Ovary (tissue), 10 donors: ENCODE measurements at places on chromosomes 3 and 15.
A peak's percentile ranks its signal among the peaks of the same experiment; 100 is the strongest.

DNA sequence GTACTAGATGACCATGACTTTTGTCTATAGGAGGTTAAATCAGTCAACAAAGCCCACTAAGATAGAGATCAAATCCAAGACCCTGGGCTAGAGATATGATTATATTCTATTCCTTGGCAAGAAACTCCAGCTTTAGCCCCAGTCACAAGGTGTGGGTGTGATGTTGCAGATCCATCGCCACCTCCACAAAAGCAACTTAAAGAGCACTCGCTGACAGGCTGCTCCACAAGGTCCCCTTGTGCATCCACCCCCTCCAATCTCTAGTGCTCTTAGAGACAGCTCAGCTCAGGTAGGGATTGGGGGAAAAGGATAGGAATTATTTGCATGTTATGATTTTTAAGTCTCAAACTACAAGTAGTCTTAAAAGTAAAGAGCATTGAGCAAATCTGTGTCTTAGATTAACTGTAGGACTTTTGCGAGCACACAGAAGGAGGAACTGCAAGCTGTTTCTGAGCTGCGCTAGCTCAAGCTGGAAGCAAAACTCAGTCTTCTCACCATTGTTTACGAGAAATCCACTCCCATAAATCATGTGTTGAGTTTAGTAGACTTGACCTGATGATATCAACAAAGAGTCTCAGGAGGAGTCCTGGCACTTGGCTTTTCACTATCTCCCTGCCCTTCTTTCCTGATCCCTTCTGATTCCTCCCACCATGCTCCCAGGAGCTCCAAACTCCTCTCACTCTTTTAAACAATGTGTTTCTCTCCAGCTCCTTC lies 177.6 kb downstream of the STAC start:
- no peak for DNase-seq

DNA sequence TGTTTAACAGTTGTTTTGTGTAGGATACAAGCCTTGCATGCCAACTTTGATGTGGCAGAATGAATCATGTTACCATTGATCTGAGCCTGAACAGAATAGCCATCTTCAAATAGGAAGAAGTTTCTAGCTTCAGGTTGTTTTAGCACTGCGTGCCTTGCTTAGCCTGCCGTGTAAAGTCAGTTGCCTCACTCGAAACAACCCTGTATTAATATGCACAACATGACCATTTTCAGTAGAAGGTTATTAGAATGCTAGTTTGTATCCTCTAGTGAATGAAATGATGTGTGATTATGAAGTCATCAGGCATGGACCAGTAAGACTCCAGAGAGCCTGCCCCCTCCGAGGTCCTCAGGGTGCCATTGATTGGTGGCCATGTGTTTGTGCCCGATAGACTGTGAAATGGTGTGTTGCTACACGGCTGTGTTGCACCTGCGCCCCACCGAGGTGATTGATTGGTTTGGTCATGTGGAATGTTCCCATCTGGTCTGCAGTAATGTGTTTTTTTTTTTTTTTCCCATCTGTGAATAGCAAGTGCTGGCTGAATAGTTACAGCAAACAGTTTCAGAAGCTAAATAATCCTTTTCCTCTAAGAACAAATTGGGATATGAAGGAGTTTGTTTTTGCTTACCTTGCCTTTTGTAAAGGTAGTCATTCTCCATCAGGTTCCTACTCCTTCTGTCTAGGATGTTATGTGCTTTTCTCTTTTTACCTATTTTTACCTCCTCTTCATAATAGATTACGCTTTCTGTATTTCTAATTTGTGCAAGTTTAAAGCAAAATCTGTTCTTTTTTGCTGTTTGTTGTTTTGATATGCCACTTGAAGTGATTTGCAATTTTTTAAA lies 214.9 kb downstream of the TCF12 start:
- DNase-seq: no peak

DNA sequence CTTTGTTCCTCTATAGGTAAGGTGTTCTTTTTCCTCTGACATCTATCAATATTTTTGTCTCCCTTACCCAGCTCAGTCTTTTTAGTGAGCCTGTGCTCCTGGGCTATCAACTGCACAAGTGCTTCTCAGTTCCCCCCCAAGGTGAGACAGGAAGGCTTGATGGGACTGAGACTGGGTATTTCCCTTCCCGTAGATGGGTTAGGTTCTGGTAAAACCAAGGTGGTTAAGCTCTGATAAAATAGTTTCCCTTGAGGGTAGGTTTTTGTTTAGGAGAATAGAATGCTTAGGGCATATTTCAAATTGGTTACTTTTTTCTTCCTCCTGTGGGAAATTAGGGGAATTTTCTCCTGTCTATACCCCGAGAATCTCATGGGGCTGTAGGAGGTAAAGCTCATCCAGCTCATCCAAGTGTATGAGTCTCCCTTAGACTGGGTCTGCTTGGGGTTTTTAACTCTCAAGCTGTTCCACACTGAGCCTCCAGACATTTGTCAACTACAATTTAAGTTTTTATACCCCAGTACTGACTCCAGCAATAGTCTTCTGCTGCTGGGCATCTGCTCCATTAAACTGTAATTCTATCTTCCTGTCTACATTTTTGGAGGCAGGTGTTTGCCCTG lies 44.9 kb downstream of the OXSR1 start:
- DNase-seq: no peak

- no peak for DNase-seq
Measured at GRCh38 chr3:43468133-43468532, 153.7 kb downstream of the ANO10 start.

- peak; percentile 48 for DNase-seq
Measured at GRCh38 chr3:28940530-28940929, 340.3 kb upstream of the RBMS3 start.

- no peak for DNase-seq
Measured at GRCh38 chr15:63729115-63729884, 104.4 kb downstream of the HERC1 start.

GRCh38 chr3:46642971-46643370 lies 30.6 kb downstream of the FAM240A start:
- DNase-seq: no peak

GRCh38 chr3:67109651-67110204 lies 111.6 kb downstream of the KBTBD8 start:
- no peak for DNase-seq

DNA sequence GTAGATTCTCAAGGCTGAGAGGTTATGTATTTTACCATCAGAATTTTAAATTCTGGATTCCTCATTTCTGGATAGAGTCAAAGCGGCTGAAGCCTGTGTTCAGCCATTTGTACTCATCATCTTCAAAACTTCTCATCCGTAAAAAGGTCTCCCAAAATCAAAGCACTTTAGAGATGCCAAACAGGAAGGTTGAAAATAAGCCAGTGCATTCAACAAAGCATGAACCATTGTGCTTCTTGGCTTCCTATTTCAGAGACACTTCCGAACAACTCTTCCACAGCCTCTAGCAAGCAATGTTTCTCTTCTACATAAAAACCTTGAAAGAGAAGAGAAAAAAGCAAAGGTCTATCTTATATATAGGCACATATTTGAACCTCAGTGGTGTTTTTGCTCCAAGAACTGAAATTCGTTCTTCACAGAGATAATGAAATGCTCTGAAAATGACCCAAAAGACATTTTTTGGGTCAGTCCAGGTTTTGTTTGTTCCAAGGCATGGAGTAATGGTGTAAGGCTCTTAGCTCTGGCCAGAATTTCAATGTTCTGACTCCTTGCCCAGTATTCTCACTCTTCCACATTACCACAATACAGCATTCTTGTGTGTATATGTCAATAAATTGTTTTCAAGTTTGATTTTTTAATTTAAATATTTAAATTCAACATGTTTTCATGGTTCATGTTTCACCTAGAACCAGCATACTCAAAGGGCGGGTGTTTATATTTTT lies 163.1 kb downstream of the STAC start:
- no peak for DNase-seq

- no peak for DNase-seq
Measured at GRCh38 chr3:170309046-170309445, 48.5 kb upstream of the SKIL start.

- no peak for DNase-seq
Measured at GRCh38 chr15:64651601-64652191, 123.7 kb downstream of the RBPMS2 start.

- DNase-seq: no peak
Measured at GRCh38 chr3:76683256-76683655, 356.6 kb upstream of the ROBO2 start.

- no peak for DNase-seq
Measured at GRCh38 chr3:14536837-14537589, 3.1 kb downstream of the GRIP2 start.

DNA sequence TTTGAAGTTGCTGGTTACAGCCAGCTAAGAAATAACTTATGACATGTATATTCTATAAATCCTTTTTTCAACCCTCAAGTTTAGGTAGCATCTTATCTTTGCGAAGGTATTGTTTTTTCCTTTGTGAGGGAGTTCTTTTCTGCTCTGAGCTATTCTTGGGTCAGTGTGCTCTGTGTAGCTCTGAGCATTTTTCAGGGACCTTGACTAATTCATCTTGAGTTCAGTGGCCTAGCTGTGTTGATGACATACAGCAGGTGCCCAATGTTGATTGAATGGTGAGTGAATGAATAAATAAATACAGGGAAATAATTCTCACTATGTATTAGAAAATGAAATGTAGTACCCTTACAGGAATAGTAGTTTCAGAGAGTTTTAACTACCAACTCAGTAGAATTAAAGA lies 335.3 kb downstream of the IL20RB start:
- no peak for DNase-seq

DNA sequence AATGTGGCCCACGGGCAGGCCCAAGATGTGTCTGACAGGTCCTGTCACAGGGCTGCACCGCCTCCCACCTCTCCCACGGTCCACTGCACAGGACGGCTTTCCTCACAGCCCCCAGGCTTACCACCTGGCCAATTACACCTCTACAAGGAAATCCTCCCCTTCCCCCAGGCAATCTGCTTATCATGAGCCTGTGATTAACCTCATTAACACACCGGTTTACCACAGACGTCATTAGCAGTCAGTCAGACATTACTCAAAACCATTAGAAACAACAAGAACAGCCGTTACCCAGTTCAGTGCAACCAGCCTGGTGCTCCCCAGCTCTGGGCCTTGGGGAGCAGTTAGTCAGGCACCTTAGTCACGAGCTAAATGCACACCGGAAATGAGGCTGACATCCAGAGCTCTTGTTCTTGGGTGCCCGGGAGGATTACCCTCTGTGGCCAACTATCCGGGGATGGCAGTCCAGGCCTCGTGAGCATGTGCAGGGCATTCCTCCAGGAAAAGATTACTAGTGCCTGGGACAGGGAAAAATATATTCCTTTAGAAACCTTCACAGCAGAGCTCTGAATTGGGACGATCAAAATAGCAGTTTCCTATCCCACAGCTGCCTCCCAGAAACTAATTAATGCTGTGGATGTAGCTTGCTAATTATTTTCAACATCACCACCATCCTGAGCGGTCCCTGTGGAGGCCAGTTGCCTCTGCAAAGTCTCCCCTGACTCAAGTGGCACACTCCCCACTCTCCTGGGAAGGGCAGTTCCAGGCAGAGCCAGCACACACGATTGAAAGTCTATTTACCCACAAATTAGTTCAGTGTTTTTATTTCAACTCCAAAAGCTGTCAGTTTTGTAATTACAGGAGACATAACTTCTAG lies 117.4 kb upstream of the ZBED2 start:
- no peak for DNase-seq

- peak; percentile 94 for DNase-seq
Measured at GRCh38 chr15:74127255-74127953, 3.0 kb upstream of the ISLR2 start.

- no peak for DNase-seq
Measured at GRCh38 chr3:105866656-105867653, 1.9 kb downstream of the CBLB start.

DNA sequence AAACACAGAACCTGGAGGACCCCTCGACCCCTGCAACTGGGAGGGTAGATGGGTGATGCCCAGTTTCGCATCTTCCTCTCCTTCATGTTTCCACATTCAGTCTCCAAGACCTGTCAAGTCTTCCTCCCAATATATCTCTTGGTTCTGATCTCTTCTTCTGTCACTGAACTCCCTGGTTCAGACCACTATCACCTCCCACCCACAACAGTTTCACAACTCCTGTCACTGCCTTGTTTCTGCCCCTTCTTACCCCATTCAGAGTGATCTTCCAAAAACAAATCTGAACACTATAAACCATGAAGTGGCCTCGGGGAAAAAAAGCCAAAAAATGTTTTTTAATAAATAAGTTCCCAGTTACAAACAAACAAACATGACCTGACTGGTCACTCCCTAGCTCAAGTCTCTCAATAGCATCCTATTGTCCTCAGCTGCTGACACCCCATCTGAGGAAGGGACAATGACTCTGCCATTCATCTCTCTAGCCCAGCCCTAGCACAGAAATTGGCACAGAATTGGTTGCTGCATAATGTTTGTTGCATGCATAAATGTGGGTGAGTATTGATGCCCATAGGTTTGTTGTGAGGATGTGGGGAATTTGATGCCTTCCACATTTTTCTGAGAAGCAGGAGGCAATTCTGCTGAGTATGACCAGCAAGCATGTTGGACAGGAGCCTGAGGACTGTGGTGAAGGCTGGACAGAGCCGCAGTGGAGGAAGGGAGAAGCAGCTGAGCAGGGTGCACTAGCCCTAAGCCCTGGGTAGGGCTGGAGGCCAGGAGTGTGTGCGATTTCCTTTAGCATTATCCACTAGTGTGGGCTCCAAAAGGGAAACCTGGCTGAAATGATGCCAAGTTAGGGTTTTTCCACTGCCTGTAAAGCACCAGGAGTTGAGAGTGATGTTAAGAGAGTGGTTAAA lies 12.2 kb upstream of the XYLB start:
- no peak for DNase-seq

DNA sequence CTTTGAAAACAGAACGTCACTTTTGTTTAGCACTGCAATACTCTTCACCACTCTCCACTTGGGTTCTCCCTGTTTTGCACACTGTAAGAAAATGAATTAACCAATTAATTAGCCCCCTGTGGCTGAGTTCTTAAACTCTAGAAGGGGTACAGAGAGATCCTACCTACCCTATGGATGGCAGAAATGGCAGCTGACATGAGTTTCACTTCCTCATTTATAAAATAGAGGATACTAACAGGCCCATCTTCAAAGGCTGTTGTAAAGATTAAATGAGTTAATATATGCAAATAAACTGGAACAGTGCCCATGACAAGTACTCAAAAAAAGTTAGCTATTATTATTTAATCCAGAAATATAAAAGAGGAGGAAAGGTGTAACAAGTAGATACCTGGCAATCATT lies 36.9 kb downstream of the SUCLG2 start:
- DNase-seq: no peak

DNA sequence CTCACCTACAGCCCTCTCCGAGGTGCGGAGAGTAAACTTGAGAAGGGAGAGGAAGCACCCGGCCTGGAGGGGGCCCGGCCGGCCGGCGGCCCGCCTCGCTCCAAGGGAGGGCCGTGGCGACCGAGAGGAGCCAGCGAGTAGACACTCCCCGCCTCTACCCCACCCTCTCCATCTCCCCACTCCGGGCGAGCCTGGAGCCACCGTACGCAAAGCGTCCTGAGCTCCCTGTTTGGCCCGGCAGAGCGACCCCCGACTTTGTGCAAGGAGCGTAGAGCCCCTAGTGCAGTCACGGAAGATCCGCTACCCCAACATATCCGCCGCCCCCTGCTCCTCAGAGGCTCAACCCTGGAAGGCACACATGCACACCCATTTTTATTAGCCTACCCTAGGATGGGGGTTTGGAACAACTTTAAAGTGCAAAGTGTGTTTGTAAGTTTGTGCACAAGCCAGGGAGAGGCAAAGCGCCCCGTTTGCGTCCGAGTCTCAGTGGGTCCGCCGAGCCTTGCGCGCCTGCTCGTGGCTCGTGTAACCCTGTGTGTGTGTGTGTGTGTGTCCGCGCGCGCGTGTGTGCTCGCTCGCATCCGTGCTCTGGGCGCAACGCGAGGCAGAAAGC lies 508 bp upstream of the SMAD6 start:
- DNase-seq: peak; percentile 67
